ENCODE measurements at places on chromosomes 4 and X. TPM values are rescaled to one million over a fixed set of nuclear protein-coding genes. Genes with fewer than 3 reads are reported as not detected.

GRCh38 chrX:120457766-120458180 lies 11.3 kb downstream of the LAMP2 start:
- DNase-seq: peak; percentile 90
- H3K27me3 ChIP-seq: no peaks in the 10 kb centered on the region
- peak overlapping the region; percentile 42 for H3K4me3 ChIP-seq
- H3K27ac ChIP-seq: peak overlapping the region; percentile 69

GRCh38 chr4:66294638-66295037 lies 624.3 kb upstream of the EPHA5 start:
- no peaks in the 10 kb centered on the region for H3K27me3 ChIP-seq
- H3K36me3 ChIP-seq: no peaks in the 10 kb centered on the region
- peak; percentile 61 for DNase-seq
- no peak overlapping the region for H3K4me3 ChIP-seq
- H3K27ac ChIP-seq: no peak overlapping the region

DNA sequence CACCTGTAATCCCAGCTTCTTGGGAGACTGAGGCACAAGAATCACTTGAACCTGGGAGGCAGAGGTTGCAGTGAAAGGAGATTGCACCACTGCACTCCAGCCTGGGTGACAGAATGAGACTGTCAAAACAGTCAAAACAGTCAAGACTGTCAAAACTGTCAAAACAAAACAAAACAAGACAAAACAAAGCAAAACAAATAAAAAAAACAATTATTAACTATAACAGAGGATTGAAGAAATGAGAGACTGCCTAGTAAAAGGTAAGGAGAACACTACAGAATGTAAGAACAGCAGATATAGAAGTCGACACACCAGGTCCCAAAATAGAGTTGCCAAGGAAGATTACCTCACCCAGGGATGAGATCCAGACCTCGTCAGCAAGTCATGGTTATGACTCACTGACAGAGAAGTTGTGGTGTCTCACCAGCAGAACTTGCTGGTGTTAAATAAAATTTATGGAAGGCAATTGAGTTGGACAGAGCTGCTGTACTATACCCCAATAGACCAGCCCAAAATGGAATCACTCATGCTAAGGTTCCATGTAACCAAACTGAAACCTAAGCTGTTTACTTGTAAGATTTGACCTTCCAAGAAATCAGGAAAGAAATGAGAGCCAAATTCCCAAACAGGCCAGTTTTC lies 32.1 kb upstream of the GK start:
- H3K27ac ChIP-seq: 0 out of 2 replicates have a peak overlapping the region, but pooled peaks have one; percentile 14
- H3K4me1 ChIP-seq: peaks cover 11% of the 10 kb centered on the region
- peak; percentile 78 for DNase-seq

- H3K4me1 ChIP-seq: peaks cover 33% of the 10 kb centered on the region
- peak overlapping the region; percentile 67 for H3K27ac ChIP-seq
- H3K36me3 ChIP-seq: no peaks in the 10 kb centered on the region
- no peaks in the 10 kb centered on the region for H3K27me3 ChIP-seq
- H3K4me3 ChIP-seq: no peak overlapping the region
Measured at GRCh38 chrX:78517124-78517523, 142.0 kb downstream of the RTL3 start.

DNA sequence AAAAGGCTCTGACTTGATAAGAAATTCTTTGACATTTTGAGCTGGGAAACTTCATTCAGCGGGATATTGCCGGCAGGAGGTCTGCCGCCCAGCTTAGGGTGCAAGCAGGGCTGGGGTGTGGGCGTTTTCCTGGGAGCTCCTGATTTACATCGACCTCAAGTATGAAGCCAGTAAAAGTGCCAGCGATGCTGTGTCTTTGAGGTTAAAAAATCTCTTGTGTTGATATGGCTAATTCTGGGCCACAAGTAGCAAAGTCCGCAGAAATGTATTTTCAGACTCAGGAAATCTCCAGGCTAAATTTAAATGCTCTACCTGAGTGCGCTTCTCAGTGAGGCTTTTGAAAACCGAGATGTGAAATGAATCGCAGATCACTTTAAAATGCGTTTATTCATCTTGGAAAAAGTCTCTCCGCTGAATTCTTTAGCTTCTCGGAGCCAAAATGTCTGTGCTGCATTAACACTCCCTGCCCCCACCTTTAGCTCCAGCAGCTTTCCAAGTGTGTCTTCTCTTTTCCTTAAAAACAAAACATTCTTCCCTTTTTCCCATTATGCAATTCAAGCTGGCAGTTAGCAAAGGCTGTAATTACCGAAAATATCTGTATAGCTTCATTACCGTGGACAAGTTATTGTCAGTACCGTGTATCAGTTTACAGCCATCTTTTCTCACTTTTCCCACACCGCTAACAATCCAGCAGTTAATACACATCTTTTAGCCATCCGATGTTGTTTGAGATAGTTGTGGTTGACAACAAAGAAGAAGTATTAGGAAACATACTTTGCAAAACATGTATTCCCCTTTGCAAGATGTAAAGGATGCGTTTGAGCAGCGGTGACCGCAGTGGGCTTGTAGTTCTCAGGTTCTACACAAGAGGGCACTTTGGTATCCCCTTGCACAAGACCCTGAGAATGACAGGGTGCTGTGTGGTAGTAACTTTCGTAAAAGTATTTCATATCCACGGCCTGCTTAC lies 136.0 kb upstream of the STX18 start:
- H3K27me3 ChIP-seq: no peaks in the 10 kb centered on the region
- no peaks in the 10 kb centered on the region for H3K36me3 ChIP-seq
- H3K27ac ChIP-seq: no peak overlapping the region
- DNase-seq: no peak
- H3K4me3 ChIP-seq: no peak overlapping the region

GRCh38 chr4:128359422-128359821 lies 71.8 kb upstream of the PGRMC2 start:
- H3K4me1 ChIP-seq: peaks cover 6% of the 10 kb centered on the region
- H3K27ac ChIP-seq: no peak overlapping the region
- no peaks in the 10 kb centered on the region for H3K27me3 ChIP-seq
- no peaks in the 10 kb centered on the region for H3K36me3 ChIP-seq

- no peaks in the 10 kb centered on the region for H3K36me3 ChIP-seq
- no peak overlapping the region for H3K27ac ChIP-seq
- peaks cover 6% of the 10 kb centered on the region for H3K27me3 ChIP-seq
- DNase-seq: no peak
- H3K4me3 ChIP-seq: no peak overlapping the region
Measured at GRCh38 chr4:67106861-67107460, 438.3 kb downstream of the CENPC start.

GRCh38 chr4:83974111-83974780 lies 438.3 kb downstream of the GPAT3 start:
- peak; percentile 76 for DNase-seq
- H3K27ac ChIP-seq: peak overlapping the region; percentile 63
- H3K4me1 ChIP-seq: peaks cover 16% of the 10 kb centered on the region
- no peak overlapping the region for H3K4me3 ChIP-seq
- H3K27me3 ChIP-seq: no peaks in the 10 kb centered on the region

GRCh38 chrX:68416592-68416991 lies 16.7 kb downstream of the OPHN1 start:
- peak; percentile 88 for DNase-seq
- no peak overlapping the region for H3K4me3 ChIP-seq
- no peaks in the 10 kb centered on the region for H3K27me3 ChIP-seq
- H3K4me1 ChIP-seq: peaks cover 37% of the 10 kb centered on the region

DNA sequence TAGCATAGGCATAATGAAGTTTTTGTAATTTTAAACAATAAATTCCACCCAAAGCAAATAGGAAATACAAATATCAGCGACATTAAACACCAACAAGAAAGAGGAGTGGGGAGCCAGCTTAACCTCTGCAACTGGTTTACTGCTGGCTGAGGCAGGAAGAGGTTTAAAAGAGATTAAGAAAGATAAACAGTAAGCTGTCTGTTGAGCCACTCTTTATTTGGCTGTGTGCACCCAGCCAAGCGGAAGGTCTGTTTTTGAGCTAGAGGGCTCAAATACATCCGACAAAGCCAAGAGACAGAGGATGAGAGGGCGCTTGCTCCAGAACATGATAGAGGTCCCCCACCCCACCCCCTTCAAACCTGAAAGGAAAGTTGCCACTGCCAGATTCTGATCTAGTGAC lies 191.4 kb downstream of the MGST2 start:
- no peak overlapping the region for H3K4me3 ChIP-seq
- no peaks in the 10 kb centered on the region for H3K27me3 ChIP-seq
- no peak overlapping the region for H3K27ac ChIP-seq

GRCh38 chr4:108466936-108467902 lies 153.2 kb upstream of the RPL34 start:
- no peaks in the 10 kb centered on the region for H3K36me3 ChIP-seq
- H3K4me3 ChIP-seq: no peak overlapping the region
- DNase-seq: peak; percentile 46
- no peaks in the 10 kb centered on the region for H3K27me3 ChIP-seq
- no peak overlapping the region for H3K27ac ChIP-seq

DNA sequence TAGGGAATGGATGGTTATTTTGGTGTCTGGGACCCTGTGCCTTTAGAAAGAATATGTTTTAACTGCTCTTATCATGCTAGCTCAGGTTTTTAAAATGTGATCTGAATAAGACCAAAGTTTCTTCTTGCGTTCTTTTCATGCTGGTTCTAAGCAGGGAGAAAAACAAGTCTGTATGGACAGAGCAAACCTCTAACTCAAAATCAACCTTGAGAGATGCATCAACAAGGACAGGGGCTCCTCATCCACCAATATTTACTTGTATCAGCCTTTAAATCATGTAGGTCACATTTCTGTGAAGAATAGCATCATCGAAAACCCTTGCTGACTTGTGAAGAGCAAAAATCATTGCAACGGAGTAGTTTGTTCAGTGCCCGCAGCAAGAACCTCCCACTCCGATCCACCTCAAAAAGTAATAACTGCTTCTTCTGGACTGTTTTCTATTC lies 1.2 kb downstream of the ATP10D start:
- peak overlapping the region; percentile 79 for H3K4me3 ChIP-seq
- no peaks in the 10 kb centered on the region for H3K36me3 ChIP-seq
- no peak for DNase-seq

GRCh38 chr4:94895081-94895480 lies 137.3 kb downstream of the BMPR1B start:
- no peaks in the 10 kb centered on the region for H3K4me1 ChIP-seq
- no peaks in the 10 kb centered on the region for H3K27me3 ChIP-seq
- DNase-seq: no peak
- no peak overlapping the region for H3K4me3 ChIP-seq
- no peaks in the 10 kb centered on the region for H3K36me3 ChIP-seq

- H3K4me1 ChIP-seq: no peaks in the 10 kb centered on the region
- H3K27ac ChIP-seq: 0 out of 2 replicates have a peak overlapping the region, but pooled peaks have one; percentile 11
- peak; percentile 30 for DNase-seq
- no peaks in the 10 kb centered on the region for H3K36me3 ChIP-seq
Measured at GRCh38 chr4:122341886-122342285, 36.9 kb upstream of the ADAD1 start.

GRCh38 chr4:109985993-109986974 lies 73.6 kb downstream of the EGF start:
- DNase-seq: no peak
- H3K27ac ChIP-seq: no peak overlapping the region
- H3K4me3 ChIP-seq: no peak overlapping the region
- H3K27me3 ChIP-seq: no peaks in the 10 kb centered on the region
- H3K4me1 ChIP-seq: peaks cover 15% of the 10 kb centered on the region

GRCh38 chr4:128863312-128864075 lies 54.0 kb downstream of the JADE1 start:
- no peaks in the 10 kb centered on the region for H3K4me1 ChIP-seq
- DNase-seq: peak; percentile 64
- no peak overlapping the region for H3K27ac ChIP-seq
- H3K36me3 ChIP-seq: no peaks in the 10 kb centered on the region
- H3K27me3 ChIP-seq: no peaks in the 10 kb centered on the region

- H3K4me3 ChIP-seq: no peak overlapping the region
- H3K27ac ChIP-seq: no peak overlapping the region
- peak; percentile 71 for DNase-seq
- H3K36me3 ChIP-seq: no peaks in the 10 kb centered on the region
Measured at GRCh38 chr4:53586121-53586816, 5.0 kb downstream of the LNX1 start.

- no peak for DNase-seq
- no peak overlapping the region for H3K27ac ChIP-seq
- H3K36me3 ChIP-seq: no peaks in the 10 kb centered on the region
- no peaks in the 10 kb centered on the region for H3K4me1 ChIP-seq
Measured at GRCh38 chr4:81380437-81380836, 91.3 kb downstream of the RASGEF1B start.

PLXNA3 gene
- total RNA-seq: 5.3 TPM

FNIP2 gene
- total RNA-seq: 5.2 TPM

TMEM271 gene
- total RNA-seq: not detected

ADAM29 gene
- not detected for total RNA-seq

IRS4 gene
- not detected for total RNA-seq

PRSS48 gene
- not detected for total RNA-seq

GABRB1 gene
- total RNA-seq: not detected

Data from PC-3 (cell line).